ENCODE measurements at places on chromosomes 1 and 21.

DNA sequence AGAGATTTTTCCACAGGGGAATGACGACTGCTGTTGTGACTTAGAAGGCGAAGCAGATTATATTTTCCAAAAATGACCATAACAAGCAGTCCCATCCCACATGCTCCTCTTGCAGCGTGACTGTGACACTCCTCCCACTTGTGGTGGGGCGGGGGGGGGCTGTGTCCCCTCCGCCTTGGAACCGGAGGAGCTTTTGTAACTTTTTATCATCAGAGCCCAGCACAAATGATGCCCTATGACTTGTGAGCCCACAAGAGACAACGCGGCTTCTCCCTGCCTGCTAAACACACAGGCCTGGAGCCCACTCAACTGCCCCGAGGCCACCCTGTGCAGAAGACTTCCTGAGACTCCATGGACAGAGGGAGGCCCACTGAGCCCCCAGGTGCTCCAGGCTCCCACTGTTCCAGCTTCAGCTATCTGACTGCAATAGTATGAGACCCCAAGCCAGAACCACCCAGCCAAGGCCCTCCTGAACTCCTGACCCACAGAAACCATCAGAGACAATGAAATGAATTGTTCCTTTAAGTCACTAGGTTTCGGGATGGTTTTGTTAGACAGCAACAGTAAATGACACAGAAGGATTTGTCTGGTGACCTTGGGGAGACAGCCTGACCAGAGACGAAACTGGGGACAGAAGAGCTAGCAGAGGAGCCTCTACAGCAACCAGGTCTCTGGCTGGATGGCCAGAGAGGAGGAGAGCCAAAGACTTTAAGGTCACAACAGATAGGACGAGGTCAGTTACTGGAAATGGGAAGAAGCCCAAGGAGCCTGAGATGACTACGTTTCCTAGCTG lies 58.8 kb downstream of the CAPZB start:
- no peak for DNase-seq

DNA sequence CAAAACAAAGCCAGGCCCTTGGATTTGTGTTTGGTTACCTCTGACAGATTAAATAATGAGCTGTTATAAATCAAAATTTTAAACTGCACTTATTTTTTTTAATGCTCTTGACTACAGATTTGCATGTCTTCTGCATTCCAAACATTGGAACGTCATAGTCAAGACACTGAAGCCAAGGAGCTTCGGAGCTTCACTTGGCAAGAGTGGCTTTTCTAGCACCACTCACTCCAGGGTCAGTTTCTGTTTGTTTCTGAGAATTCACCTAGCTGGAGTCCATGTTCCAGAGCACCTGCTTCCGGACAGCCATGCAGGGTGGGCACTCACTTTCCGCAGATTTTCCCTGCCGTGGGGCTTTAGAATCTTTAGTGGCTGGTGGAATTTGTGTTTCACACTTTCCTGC lies 202.9 kb downstream of the ZP4 start:
- DNase-seq: no peak

DNA sequence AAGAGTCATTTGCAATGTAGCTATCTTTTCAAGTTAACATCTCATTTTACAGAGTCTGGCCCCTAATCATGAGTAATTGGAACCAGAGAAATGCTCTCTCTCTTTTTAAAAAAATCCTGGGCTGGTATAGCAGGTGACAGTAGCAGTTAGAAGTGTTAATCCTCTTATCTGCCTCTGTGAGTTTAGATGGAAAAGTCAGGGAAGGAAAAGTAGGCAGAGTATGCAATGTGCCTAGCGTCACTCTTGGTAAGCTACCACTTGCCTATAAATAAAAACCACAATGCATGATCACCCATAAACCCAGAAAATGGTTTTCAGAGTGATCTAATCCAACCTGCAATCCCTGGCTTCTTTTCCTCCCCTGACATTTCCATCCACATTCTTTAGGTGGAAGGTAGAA lies 43.2 kb downstream of the UTP25 start:
- DNase-seq: no peak

- DNase-seq: peak; percentile 61
Measured at GRCh38 chr1:26317612-26318337, at the start of gene CD52. Gene CD52, plus strand, starts transcription at chr1:26317958. Its CDS starts 60 bp downstream, at chr1:26318018.
